ENCODE measurements at places on chromosomes 11 and 22.

GRCh38 chr11:7450836-7451235 lies 34.5 kb upstream of the OLFML1 start:
- no peak for DNase-seq

DNA sequence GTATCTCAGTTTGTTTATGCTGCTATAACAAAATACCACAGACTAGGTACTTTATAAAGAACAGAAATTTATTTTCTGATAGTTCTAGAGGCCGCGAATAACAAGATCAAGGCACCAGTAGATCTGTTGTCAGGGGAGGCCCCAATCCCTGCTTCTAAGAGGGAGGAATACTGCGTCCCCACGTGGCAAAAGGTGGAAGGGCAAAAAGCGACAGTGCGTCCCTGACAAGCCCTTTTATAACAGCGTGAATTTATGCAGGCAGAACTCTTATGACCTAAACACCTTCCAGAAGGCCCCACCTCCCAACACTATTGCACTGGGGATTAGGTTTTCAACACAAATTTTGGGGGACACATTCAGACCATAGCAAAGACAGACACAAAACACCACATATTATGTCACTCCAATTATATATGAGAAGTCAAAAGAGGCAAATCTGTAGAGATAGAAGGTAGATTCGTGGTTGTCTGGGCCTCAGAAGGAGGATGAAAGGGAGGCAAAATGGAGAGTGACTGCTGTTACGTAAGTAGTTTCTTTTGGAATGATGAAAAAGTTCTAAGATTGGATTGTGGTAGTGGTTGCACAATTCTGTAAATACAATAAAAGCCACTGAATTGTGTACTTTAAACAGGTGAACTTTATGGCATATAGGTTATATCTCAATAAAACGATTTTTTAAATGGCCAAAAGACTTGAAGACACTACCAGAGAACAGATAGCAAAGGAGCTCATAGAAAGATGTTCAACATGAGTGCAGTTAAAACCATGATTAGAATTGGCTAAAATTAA lies 30.1 kb upstream of the TNRC6B start:
- no peak for DNase-seq

DNA sequence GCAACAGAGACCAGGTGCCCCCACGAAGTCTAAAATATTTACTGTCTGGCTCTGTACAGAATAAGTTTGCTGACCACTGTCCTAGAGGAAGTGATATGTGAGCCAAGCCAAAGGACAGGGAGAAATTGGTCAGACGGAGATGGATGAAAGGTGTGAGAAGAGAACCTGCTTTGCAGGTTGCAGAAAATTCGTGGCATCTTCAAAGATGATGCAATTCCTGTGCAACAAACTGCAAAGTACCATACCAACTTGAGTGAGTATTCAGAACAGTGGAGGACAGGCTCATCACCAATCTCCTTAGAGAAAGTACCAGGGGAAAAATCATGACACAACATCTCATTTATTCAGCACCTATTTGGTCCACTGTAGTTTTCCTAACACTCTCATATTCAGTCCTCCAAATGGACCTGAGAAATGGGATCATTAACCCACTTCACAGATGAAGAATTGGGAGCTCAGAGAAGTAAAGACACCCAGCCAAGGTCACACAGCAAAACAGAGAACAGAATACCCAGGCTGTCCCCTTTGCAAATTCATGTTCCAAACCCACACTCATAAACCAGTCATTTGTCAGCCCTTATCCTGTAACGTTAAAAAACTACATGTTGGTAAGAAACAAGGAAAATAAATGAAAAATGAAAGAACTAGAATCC lies 536.8 kb downstream of the MIAT start:
- no peak for DNase-seq

DNA sequence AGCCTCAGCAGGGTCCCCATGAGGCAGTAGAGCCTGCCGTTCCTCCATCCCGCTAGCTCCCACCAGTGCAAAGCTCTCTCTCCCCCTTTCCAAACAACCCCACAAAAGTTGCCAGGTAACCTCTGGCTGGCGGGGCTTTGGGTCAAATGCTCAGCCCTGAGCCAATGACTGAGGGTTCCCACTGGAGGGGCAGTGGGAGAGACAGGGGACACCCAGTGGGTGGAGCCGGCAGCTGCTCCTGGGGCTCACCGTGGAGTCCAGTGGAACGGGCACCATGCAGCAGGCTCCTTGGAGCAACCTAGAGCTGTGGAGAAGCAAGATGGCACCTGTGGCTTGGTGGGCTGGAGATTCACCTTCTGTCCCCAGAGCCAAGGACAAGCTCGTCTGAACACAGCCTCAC lies 25.0 kb upstream of the PPARA start:
- no peak for DNase-seq

DNA sequence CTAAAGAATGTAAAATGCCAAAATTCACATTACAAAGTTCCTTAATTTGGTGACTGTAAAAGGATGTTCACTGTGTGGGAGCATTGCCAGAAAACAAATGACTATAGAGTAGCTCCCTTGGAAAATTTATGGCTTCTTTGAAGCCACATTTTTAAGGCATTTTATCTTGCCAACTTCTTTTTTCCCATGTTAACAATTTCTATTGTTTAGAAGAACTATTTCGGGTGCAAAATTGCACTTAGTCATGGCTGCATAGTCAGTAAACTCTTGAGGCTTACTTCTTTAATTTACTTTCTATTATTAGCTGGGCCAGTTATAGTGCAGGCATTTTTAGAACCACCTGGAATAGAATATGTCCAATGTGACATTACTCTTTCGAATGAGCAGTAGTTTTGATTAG lies 515.3 kb downstream of the JRKL start:
- no peak for DNase-seq

- DNase-seq = no peak
Observed at GRCh38 chr22:27794226-27794625, 7.3 kb downstream of the MN1 start.

DNA sequence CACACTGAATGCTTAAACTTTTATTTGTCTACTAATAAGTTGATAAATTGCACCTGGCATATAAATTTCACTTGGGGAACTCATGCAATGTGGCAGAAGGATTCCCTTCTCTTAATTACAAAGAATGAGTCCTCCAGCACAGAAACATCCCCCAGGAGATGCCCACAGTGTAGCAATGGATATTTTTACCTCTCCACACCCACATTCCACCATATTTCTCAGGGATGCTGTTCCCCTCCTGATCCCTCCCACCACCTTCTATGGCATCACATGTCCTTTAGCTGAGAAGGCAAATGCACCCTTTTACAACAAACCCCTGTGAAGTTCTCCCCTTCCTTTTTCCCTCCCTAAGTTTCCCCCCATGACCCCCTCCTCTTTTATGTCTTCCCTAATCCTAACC lies 56.1 kb upstream of the UBASH3B start:
- DNase-seq = no peak

All from GM04504 (cell line).